HCEC 1CT (cell line): ENCODE measurements at places on chromosomes 11 and 22.

DNA sequence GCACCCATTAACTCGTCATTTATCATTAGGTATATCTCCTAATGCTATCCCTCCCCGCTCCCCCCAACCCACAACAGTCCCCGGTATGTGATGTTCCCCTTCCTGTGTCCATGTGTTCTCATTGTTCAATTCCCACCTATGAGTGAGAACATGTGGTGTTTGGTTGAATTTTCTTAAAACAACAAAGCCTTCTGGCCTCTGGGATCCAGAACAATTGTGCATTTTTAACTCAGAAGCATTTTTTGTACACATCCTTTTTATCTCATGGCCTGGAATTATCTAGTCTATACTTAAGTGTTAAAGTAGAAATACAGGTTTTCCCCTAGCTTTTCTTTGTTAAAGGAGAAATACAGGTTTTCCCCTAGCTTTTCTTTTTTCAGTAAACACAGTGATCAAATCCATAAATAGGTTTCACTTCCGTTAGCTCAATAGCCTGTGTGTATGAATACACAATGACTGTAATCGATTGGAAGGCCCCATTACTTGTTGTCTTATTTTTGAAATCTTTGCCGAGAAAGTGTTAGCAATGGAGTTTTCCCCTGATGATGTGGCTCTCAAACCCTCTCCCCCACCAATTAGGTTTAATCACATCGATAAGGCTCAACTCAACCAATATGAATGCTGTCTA lies 125.6 kb upstream of the PITPNB start:
- DNase-seq: no peak

- DNase-seq: no peak
These were observed 3.6 kb upstream of the SEPTIN5 start for GRCh38 chr22:19710769-19711106.

GRCh38 chr11:68806931-68807844 lies 34.5 kb downstream of the CPT1A start:
- peak; percentile 73 for DNase-seq

- DNase-seq: no peak
These were observed 47.8 kb downstream of the FANCF start for GRCh38 chr11:22577854-22578253.

DNA sequence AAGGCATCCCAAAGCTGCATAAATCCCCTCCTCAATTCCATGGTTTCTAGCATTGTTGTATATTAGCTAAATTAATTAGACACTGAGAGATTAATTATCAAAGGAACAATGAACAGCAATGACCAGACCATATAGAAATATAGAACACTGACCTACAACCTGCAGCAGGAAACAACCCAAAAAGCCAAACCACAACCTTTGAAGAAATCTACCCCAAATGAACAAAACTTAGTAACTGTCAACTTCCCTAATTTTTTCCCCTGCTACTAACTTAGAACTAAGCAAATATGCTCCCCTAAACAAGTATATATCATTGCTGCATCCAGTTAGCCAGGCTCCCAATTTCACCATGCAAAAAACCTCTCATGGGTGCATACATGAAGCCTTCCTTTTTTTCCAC lies 268.0 kb upstream of the ANO3 start:
- no peak for DNase-seq

DNA sequence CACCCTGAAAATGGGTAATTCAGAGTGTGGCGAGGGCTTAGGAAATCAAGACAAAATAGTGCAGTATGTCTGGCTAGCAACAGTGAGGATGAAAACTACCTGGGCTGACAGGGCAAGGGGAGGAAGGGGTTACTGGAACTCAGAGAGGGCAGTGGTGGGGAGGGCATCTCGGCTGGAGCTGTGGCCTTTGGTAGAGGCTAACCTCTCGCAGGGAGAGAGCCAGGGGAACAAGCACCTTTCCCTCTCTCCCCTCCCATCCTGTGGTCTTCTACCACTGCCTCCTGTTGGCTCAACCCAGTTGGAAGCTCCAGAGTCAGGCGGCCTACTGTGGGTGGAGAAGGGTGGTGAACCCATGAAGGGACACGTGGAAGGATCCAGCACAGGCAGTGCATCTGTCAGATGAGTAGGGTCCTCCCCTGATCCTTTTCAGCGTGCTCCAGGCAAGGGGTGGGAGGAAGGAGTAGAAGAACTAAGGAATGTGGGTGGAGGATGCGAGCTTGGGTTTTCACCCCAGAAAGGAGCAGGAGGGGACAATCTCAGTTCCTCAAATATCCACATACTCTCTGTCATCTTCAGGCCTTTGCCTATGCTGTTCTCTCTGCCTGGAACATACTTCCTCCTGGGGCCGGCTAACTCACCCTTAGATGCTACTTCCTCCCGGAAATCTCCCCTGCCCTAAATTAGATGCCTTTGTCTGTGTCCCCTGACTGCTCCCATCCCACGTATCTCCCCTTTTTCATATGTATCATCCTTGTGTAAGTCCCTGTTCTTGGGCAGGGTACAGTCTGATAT lies 6.2 kb upstream of the KCNE3 start:
- no peak for DNase-seq

DNA sequence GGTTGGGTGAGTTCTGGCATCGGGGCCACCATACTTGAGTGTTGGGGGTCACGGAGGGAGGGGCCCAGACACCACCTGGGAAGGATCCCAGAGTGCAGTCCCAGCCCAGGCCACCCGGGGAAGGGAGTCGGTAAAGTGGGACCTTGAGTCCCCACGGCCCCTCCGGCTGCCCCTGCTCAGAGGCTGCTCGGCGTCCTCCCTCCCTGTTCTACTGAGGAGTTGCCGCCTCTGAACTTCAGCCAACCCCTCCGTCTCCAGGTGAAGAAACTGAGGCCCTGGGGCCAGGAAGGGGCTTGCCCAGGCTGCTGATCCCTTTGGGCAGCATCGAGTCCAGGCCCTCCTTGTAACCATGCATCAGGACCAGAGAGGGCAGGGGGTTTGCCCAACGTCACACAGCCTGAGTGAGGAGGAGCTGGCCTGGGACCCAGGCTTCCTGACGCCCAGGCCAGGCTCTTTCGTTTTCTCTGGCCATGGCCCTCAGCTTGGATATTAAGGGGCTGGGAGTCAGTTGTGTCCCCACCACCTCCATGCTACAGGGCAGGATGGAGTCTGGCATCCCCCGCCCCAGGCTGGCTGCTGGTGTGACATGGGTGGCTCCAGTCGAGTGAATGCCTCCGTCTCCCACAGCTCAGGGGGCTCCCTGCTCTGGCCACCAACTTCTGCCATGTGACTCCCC lies 1.3 kb downstream of the PARVG start:
- DNase-seq: no peak

- no peak for DNase-seq
These were observed 15.2 kb downstream of the ZBTB16 start for GRCh38 chr11:114074546-114075343.

DNA sequence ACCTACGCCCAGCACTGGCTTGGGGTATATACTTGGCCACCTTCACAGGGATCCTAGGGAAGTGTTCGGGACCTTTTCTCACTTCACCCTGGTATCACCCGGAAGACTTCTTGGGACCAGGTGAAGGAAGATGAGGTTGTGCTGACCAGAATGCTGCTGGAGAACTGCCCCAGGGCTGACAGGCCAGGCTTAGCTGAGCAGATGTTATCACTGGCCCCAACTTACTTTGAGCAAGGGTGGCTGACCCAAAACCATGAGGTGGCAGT lies 4.5 kb downstream of the FTH1 start:
- no peak for DNase-seq

DNA sequence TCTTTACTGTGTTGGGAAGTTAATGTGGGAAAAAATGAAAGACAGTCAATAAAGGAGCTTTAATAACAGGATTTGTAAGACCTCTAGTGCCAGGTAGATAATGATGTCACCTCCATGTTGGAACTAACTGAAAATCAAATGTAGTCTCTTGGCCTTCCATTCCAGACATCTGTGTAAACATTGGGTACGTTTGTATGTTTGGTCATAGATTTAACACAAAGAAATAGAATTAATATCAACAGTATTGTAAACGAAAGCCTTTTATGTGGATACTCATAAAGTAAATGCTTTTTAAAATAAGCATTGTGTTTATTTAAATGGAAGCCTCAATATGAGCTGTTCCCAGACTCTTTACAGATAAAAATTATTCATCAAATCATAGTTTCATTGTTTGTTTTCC lies 605.7 kb downstream of the METTL15 start:
- DNase-seq: no peak

- no peak for DNase-seq
These were observed 28.3 kb upstream of the GRAMD4 start for GRCh38 chr22:46591930-46592329.

- peak; percentile 12 for DNase-seq
These were observed 801 bp downstream of the SESN3 start for GRCh38 chr11:95229993-95230809.
